Activated CD8-positive, alpha-beta memory T cell treated with anti-CD3 and anti-CD28 coated beads, Interleukin-2, amount 50 U/mL, for 4 hours (primary cell): ENCODE measurements at places on chromosomes 5 and 9.
A peak's percentile ranks its signal among the peaks of the same experiment; 100 is the strongest.

GRCh38 chr9:37215381-37215780, 95.0 kb downstream of the ZCCHC7 start:
- no peak for DNase-seq

GRCh38 chr9:83520292-83520691, 17.9 kb downstream of the FRMD3 start:
- DNase-seq = no peak

DNA sequence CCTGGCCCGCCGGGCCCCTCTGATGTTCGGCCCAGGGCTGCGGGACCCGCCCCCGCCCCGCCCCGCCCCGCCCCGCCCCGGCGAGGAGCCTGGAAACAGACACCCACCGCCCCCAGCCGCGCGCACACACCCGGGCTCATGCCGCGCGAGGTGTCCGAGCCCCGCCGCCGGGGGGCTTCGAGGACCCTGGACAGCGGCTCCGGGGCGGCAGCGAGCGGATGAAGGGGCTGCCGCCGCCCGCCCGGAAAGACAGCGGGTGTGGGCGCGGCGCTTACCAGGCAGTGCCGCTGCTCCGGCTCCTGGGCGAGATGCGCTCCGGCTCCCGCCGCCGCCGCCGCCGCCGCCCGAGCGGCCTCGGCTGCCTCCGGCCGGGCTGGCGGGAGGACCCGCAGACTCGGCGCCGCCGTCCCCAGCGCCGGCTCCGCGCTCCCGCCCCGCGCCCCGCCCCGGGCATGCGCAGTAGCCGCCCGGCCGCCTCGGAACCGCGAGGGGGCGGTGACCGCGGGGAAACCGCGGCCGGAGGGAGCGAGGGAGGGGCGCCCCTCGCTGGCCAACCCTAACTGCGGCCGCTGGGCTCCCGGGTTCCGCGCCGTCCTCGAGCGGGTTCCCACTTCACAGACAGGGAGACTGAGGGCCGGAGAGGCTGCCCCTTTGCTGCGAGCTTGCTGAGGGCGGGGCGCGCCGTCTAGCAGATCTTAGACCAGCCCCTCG, at the start of gene GPRIN1:
TSS of gene GPRIN1 (minus strand) at position 433 of the 711 bp plus-strand sequence. CDS start 10,322 bp downstream, outside the sequence.
- DNase-seq = peak; percentile 46

GRCh38 chr5:128318691-128319090, 219.4 kb downstream of the FBN2 start:
- no peak for DNase-seq

- no peak for DNase-seq
These were observed 21.6 kb upstream of the RASA1 start for GRCh38 chr5:87246061-87246460.

GRCh38 chr5:66351813-66352212, 207.7 kb downstream of the SREK1 start:
- no peak for DNase-seq

DNA sequence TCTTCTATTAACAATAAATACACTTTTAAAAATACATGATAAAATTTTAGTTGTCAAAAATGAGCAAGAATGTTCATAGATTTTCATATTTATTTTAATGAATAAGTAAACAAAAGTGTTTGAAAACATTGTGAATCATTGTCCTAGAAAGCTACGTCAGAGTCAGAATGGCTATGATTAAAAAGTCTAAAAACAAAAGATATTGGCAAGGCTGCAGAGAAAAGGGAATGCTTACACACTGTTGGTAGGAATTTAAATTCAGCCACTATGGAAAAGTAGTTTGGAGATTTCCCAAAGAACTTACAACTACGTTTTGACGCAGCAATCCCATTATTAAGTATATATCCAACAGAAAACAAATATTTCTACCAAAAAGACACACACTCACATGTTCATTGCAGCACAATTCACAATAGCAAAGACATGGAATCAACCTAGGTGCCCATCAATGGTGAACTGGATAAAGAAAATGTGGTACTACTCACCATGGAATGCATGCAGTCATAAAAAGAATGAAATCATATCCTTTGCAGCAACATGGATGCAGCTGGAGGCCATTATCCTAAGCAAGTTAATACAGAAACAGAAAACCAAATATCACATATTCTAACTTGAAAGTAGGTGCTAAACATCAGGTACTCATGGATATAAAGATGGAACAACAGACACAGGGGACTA, 49.2 kb upstream of the FBXL17 start:
- no peak for DNase-seq

GRCh38 chr9:74630228-74630627, 133.1 kb downstream of the RORB start:
- DNase-seq = no peak
